A549 treated with AZD2906 at 1 μM for 4 hours (cell line): ENCODE measurements at places on chromosomes 4 and X. TPM values are rescaled to one million over a fixed set of nuclear protein-coding genes. Genes with fewer than 3 reads are reported as not detected.

LONRF3 gene
- total RNA-seq, result 2.6 to 3.3 TPM (median 3.1 TPM) in 5 replicates

ZNF711 gene
- total RNA-seq, result 0.60 to 0.90 TPM (median 0.81 TPM) in 5 replicates

LRCH2 gene
- total RNA-seq, result 0.01 to 0.03 TPM (median 0.02 TPM) in 3 of 5 replicates, not detected in the others

MAGED4 gene
- 4.9 to 10.0 TPM (median 8.0 TPM) in 5 replicates for total RNA-seq

KCND1 gene
- total RNA-seq, result 0.65 to 1.2 TPM (median 1.1 TPM) in 5 replicates

GABRE gene
- 11.5 to 18.6 TPM (median 12.8 TPM) in 5 replicates for total RNA-seq

MUC7 gene
- not detected in 5 replicates for total RNA-seq

KLHL13 gene
- total RNA-seq, result 0.16 to 0.63 TPM (median 0.23 TPM) in 5 replicates

EIF1AX gene
- total RNA-seq, result 93.3 to 115 TPM (median 100 TPM) in 5 replicates

PAK3 gene
- 0.03 TPM in 1 of 5 replicates, not detected in the others for total RNA-seq

AFF2 gene
- not detected in 5 replicates for total RNA-seq

CFAP99 gene
- total RNA-seq, result 0.05 to 0.16 TPM (median 0.08 TPM) in 3 of 5 replicates, not detected in the others

IL21 gene
- total RNA-seq, result not detected in 5 replicates

SASH3 gene
- total RNA-seq, result not detected in 5 replicates

INTS6L gene
- 0.08 to 0.18 TPM (median 0.09 TPM) in 5 replicates for total RNA-seq

BST1 gene
- total RNA-seq, result 14.2 to 19.0 TPM (median 15.5 TPM) in 5 replicates

TMSB15C gene
- 0.07 to 0.13 TPM (median 0.11 TPM) in 4 of 5 replicates, not detected in the other for total RNA-seq

CXCL6 gene
- total RNA-seq, result 0.06 TPM in 1 of 5 replicates, not detected in the others

NUDT10 gene
- total RNA-seq, result 1.1 to 1.9 TPM (median 1.4 TPM) in 5 replicates

BCORL1 gene
- 7.4 to 11.6 TPM (median 10.5 TPM) in 5 replicates for total RNA-seq
